ENCODE measurements at places on chromosomes 12 and 14.

DNA sequence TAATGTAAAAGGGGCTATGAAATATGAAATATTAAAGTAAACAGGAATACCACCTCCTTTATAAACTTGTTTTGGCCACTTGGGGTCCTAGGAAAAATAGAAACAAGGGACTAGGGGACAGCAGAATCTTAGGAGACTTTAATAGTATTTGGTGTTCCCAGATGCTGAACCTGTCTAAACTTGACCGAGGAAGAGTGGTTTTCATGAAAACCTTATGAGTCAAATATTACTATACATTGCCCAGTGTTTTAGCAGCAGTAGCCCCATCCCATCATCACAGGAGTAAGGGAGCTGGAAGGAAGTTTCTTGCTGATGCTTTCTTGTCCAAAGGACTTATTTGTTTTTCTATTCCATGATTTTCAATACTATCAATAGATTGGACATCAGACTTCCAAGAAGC is 177.5 kb upstream of the CAND1 start:
- DNase-seq: no peak

GRCh38 chr14:68523989-68524725 is 268.7 kb downstream of the ZFP36L1 start:
- no peak for DNase-seq

DNA sequence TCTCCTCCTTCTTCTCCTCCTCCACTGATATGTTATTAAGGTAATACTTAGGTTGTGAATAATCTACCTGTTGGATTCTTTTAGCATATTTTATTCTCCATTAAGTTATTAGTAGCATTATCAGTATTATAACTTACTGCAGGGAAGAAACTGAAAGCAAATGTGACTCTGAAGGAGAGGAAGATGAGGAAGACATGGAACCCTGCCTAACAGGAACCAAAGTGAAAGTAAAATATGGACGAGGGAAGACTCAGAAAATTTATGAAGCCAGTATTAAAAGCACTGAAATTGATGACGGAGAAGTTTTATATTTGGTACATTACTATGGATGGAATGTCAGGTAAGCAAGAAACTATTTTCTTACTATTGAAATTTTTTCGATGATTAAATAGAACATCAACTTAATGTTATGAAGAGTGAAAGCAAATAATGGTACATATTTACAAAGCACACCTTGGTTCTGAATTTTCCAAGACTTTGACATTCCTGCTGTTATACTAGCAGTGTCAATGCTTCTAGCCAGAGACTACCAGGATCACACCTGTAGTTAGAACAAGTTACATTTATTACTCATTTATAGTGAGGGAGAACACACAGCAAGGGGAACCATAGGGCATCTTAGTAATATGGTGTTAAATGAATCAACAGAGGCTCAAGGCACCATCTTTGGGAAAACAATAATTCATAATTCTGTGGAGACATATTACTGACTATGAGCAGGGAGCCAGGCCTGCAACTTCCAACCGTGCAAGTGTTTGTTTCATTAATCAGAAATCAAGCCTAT is 42.0 kb upstream of the TOMM20L start:
- DNase-seq: no peak

GRCh38 chr12:2412305-2412643 is 359.5 kb downstream of the CACNA1C start:
- no peak for DNase-seq

- DNase-seq: no peak
Measured at GRCh38 chr12:15193946-15194345, 27.3 kb downstream of the RERG start.

DNA sequence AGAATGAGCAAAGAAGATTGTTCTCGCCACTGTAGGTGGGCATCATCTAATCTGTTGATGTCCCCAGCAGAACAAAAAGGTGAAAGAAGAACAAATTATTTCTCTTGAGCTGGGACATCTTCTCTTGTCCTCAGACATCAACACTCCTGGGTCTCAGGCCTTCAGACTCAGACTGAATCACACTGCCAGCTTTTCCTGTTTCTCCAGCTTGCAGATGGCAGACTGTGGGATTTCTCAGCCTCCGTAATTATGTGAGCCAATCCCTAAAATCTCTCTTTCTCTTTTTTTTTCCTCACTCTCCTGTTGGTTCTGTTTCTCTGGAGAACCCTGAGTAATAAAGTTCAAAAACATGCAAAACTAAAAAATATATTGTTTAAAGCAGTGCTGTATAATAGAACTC is 3.7 kb upstream of the TMPRSS12 start:
- no peak for DNase-seq

Measured in substantia nigra (tissue), 51 donors.